GM04503 (cell line): ENCODE measurements at places on chromosomes 4 and X.

DNA sequence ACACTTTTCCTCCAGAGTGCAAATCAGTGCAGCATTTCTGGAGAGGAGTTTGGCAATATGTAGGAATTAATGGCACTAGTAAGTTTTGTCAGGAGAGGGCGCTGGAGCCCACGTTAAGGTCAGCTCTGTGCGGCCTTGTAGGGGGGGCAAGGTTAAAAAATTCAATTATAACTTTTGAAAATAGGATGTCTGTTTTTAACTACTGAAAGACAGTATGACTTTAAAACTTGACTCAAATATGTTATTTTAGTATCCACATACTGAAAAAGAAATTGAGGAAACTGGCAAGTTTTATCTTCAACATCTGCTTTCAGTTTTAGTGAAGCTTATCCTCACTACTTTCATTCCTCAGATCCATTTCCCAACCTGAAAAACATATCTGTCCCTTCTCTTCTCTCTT, 30.9 kb upstream of the HSD17B13 start:
- no peak for DNase-seq

- DNase-seq = no peak
These were observed 399.6 kb upstream of the NDST3 start for GRCh38 chr4:117634716-117635115.

GRCh38 chr4:184534511-184535391, 60.4 kb upstream of the IRF2 start:
- peak; percentile 88 for DNase-seq

GRCh38 chr4:88953400-88953799, 103.6 kb downstream of the FAM13A start:
- DNase-seq = no peak

GRCh38 chrX:136814847-136815750, 34.4 kb upstream of the ARHGEF6 start:
- no peak for DNase-seq
